ENCODE measurements at places on chromosomes 7 and 10.

- no peak for DNase-seq
Measured at GRCh38 chr10:5800782-5801181, 12.5 kb downstream of the GDI2 start.

GRCh38 chr7:76054123-76055120 is 6.5 kb downstream of the MDH2 start:
- peak; percentile 78 for DNase-seq

DNA sequence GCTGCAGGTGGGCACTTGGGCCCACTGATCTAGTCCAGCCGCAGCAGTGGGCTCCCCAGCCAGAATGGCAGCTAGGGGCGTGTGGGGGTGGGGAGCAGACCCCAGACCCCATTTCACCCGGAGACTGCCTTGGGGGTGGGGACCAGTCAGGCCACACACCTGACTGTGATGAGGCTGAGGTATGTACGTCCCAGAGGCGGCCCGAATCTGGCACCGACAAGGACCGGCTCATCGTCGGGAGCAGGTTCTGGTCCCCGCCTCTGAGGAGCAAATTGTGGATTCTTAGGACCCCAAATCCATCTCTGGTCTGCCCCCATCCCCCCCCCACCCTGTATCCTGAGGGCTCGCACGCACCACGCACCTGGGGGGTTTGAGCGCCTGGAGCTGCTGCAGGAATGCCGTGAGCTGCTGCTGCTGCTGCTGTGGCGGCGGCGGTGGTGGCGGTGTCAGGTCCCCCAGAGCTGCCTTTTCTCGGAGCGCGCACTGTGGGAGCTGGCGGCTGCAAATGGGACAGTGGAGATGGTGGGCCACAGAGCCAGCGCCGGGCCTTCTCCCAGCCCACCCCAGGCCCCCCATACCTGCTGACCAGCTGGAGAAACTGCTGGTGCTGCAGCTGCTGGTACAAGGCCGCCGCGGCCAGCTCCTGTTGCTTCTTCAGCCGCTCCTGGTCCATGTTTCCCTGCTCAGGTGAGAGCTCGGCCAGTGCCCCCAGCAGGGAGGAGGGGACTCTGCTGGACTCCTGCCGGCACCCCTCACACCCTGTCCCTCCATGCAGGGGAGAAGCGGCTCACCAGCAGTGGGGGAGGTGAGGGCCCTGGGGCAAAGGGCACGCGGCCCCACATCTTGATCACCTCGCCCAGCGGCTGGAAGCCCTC is 10.2 kb downstream of the GIGYF1 start:
- no peak for DNase-seq

- DNase-seq = no peak
Measured at GRCh38 chr7:156897673-156898072, 4.7 kb upstream of the LMBR1 start.

GRCh38 chr10:71432101-71432905 is 35.6 kb downstream of the CDH23 start:
- DNase-seq = no peak

DNA sequence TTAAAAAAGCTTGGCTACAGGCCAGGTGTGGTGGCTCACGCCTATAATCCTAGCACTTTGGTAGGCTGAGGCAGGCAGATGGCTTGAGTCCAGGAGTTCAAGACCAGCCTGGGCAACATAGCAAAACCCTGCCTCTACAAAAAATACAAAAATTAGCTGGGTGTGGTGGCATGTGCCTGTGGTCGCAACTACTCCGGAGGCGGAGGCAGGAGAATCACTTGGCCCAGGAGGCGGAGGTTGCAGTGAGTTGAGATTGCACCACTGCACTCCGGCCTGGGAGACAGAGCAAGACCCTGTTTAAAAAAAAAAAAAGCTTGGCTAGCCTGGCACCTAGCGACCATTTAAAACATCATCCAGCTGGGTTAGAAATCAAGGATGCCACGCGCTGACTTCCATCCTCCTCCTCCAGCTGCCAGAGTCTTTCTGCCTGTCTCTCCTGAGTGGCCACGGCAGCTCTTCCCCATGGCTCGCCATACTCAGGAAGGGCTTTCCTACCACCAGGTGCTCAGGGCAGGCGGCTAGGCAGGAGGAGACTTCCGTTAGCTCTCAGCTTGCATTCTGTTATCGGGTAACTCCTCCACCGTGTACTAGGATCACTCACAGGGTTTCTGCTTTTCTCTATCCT is 45.0 kb downstream of the DENND2A start:
- DNase-seq = no peak

DNA sequence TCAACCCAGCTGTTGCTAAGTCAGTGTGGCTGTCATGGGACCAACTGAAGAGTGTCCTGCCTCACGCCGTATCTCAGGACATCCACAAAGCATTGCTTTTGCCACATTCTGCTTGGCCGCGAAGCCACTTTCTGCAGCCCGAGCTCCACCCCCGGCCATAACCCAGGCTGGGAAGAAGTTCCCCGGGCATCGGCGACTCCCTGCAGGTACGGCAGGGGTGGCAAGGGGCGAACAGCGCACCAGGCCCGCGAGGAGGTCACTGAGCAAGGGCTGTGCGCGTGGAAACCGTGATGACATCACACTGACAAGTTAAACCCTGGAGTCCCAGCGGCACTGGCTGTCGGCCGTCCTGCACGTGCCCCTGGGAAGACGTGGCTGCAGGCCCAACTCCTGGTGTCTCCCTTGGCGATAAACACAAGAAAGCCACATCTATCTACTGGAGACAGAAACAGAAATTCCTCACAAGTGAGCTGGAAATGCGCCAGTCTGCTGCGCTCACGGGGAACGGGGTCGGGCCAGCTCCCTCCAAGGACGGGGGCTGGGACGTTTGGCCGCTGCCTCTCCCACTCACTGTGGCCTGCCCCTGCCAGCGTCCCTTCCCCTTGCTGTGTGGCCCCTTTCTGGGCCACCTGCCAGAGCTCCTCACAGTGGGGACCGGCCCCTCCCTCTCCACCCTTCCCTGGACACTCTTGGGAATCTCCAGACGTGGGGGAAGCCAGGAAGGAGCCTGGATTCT is 326.3 kb downstream of the DNAJB6 start:
- DNase-seq = no peak

GRCh38 chr10:42929236-42929635 is 146.6 kb downstream of the BMS1 start:
- DNase-seq = no peak

- no peak for DNase-seq
Measured at GRCh38 chr10:6561552-6561951, 18.5 kb downstream of the PRKCQ start.

DNA sequence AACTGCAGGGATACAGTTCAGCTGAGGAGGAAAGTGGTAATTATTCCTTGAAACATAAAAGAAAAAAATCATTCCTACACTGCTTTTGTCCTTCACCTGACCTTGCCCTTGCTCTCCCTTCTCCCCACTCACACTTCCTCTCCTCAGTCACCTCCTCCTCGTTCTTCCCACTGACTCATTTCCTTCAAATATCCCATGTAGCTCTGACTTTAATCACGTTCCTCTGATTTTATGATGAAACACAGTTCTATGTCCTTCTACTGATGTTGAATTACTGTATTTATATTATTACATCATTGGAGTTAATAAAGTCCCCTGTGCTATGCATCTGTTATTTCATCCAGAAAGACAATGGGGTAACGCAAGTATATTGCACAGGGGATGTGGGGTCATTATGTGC is 575.6 kb downstream of the POM121L12 start:
- DNase-seq = no peak

DNA sequence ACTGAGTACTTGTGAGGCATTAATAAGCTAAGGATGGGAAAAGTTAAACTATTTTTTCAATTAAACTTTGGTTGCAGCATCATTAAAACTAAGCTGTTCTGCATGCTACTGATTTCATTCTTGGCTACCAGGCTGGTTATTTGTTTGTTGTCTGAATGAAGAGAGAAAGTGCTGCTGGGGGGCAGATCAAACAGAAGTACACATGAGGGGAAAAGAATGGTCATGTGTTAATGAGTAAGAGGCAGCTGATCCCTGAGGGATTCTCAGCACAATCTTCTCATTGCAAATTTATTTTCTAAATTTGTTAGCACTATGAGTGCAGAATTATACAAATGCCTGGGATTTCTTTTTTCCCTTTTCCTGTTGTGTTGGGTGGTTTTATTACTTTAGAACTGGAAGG is 213.2 kb upstream of the HPS1 start:
- DNase-seq = no peak

DNA sequence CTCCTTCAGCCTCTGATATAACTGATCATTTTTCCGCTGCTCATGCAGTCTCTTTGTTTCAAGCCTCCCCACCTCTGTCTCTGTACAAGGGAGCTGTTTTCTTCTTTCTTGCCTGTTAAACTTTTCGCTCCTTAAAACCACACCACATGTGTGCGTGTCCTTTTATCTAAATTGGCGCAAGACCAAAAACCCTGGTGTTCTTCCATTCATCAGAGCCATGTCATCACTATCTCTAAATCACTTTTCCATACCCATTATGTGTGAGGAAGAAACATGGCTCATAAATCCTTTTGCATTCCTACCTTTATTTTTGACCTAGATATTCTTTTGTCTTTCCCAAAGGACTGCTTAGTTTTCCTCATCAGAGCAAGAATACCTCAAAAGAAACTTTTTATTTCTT is 239.0 kb upstream of the IMMP2L start:
- no peak for DNase-seq

GRCh38 chr7:128937271-128937646 is 468 bp upstream of the IRF5 start:
- no peak for DNase-seq

DNA sequence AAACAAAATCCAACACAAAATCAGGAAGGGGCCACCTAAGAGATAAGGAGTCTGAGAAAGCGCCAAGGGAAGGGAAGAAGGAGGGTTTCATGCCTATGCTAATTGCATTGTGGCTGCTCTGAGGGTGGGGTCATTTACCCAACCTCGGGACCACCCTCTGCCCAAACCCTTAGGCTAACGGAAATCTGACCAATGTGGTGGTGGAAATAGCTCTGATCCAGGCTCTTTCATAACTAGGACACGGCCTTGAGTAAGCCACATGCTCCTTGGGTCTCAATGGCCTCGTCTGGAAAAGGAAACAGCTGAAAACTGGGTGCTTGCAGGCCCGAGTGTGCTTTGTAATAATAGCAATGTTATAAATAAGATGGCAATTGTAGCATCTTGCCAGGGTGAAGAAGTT is 14.9 kb upstream of the SRGN start:
- no peak for DNase-seq

DNA sequence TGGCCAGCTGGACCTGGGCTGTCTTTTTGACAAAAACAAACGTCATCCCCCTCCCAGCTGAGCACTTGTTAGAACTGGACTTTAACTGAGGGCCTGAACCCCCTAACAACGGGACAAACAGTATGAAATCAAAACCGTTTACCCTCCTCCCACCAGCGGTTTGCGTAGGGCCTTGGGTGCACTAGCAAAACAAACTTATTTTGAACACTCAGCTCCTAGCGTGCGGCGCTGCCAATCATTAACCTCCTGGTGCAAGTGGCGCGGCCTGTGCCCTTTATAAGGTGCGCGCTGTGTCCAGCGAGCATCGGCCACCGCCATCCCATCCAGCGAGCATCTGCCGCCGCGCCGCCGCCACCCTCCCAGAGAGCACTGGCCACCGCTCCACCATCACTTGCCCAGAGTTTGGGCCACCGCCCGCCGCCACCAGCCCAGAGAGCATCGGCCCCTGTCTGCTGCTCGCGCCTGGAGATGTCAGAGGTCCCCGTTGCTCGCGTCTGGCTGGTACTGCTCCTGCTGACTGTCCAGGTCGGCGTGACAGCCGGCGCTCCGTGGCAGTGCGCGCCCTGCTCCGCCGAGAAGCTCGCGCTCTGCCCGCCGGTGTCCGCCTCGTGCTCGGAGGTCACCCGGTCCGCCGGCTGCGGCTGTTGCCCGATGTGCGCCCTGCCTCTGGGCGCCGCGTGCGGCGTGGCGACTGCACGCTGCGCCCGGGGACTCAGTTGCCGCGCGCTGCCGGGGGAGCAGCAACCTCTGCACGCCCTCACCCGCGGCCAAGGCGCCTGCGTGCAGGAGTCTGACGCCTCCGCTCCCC is at the start of gene IGFBP1:
Gene IGFBP1 (plus strand): TSS at position 304 of the 808 bp plus-strand sequence. CDS start 165 bp downstream, at position 469.
- no peak for DNase-seq

DNA sequence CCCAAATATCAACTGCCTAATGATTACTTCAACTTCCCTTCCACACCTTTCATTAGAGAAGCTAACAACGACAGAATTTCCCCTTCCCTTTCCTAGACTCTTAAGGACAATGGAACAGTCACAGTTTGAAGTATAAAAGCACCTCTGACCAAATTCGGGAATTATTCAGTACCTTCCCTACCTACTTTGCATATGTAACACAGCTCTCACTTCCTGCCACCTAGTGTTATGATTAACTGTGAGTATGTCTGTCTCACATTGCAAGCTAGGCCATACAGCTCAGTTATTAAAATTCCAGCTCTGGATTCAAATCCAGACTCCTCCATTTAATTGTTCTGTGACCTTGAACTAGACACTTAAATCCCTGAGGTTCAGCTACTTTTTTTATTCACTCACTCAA is 44.8 kb upstream of the HPSE2 start:
- DNase-seq = no peak

GRCh38 chr10:114420811-114421485 is 16.6 kb upstream of the AFAP1L2 start:
- no peak for DNase-seq

DNA sequence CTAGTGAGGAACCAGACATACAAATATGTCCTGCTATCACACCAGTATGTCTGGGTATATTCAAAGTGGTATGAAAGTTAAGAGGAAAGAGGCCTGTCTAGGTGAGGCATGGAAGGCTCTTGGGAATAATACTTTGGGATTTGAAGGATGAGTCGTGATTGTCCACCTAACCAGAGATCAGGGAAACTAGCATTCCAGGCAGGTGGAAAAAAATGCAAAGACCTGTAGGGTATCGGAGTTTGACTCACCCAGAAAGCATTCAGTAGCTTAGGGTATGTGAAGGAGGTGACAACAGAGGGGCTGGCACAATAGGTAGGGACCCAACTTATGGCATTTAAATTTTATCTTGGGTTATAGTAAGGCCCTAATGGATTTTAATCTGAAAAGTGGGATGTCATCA is 950 bp upstream of the GCC1 start:
- no peak for DNase-seq

GRCh38 chr7:151115121-151115835 is 29.0 kb downstream of the AGAP3 start:
- no peak for DNase-seq

GRCh38 chr10:124388476-124388822 is 30.3 kb downstream of the OAT start:
- no peak for DNase-seq

- DNase-seq = no peak
Measured at GRCh38 chr10:101043363-101043707, 12.3 kb downstream of the SFXN3 start.

DNA sequence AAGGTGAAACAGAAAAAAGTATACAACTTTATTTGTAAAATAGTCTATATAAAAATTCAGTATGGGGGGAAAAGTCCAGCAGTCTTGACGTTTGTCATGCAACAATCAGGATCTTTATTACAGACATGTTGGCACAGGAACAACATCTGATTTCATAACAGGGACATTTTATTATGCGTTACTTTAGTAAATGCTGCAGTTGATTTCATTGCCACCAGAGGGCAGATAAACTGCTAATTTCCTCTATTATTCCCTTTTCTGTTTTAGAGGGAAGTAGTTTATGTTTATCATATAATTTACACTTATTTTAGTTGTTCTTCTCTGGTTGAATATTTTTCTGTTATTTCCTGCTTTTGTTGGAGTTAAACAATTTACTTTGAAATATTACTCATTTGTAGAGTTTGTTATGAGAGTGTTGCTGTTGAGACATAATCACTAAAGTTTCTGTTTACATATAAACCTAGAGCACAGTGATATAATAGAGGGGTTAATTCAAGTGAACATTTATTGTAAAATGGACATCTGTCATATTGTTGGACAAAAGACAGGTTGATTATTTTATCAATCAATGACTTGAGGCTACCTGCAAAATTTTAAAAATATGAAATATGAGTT is 3.3 kb downstream of the PLXDC2 start:
- no peak for DNase-seq

Measured in epithelial cell of proximal tubule (primary cell).